Small intestine (tissue), 16 donors: ENCODE measurements at places on chromosomes 11 and 22. TPM values are rescaled to one million over a fixed set of nuclear protein-coding genes. Genes with fewer than 3 reads are reported as not detected.

The PAMR1 gene
- polyA plus RNA-seq, result 4.6 TPM

The BLID gene
- not detected for polyA plus RNA-seq

The GPR83 gene
- polyA plus RNA-seq, result not detected

The NXPE4 gene
- polyA plus RNA-seq, result 0.03 TPM

The TUBA8 gene
- polyA plus RNA-seq, result 4.4 TPM
